Central memory CD8-positive, alpha-beta T cell (primary cell): ENCODE measurements at places on chromosomes 5 and 9.

DNA sequence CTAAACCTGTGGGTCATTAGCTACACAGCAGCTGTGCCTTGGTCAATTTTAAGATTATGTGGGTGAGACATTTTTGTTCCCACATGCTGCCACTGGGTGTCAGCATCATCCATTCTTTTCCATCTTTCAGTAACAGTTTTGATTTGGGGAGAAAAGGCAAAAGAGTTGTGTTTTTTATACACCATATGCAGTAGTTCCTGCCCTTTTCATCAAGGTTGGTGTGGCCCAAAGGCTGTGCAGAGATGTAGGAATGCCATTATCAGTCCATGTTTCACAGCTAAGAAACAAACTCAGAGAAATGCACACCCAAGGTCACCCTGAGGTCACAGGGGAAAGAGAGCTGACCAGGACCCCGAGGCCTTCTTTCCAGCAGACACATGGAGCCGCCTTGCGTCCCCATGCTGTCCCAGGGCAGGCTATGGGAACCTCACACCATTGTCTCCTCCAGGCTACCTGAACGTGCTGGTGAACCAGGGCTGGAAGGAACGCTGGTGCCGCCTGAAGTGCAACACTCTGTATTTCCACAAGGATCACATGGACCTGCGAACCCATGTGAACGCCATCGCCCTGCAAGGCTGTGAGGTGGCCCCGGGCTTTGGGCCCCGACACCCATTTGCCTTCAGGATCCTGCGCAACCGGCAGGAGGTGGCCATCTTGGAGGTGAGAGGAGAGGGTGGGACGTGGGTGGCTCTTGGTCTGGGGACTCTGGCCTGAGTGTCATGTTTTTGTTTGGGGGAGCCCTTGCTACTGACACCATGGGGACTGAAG, 27.8 kb upstream of the GRPEL2 start:
- DNase-seq, result no peak
- H3K4me3 ChIP-seq, result no peak overlapping the region
- H3K27me3 ChIP-seq, result no peaks in the 10 kb centered on the region
- H3K4me1 ChIP-seq, result no peaks in the 10 kb centered on the region
- no peak overlapping the region for H3K27ac ChIP-seq

- H3K27ac ChIP-seq, result no peak overlapping the region
- H3K36me3 ChIP-seq, result no peaks in the 10 kb centered on the region
- DNase-seq, result no peak
- H3K4me3 ChIP-seq, result no peak overlapping the region
These were observed 92.6 kb downstream of the EDIL3 start for GRCh38 chr5:84292000-84292642.

GRCh38 chr5:57311921-57312735, 138.3 kb downstream of the GPBP1 start:
- peaks cover 30% of the 10 kb centered on the region for H3K27me3 ChIP-seq
- H3K27ac ChIP-seq, result no peak overlapping the region
- DNase-seq, result no peak

- H3K4me3 ChIP-seq, result no peak overlapping the region
- no peak overlapping the region for H3K27ac ChIP-seq
- H3K4me1 ChIP-seq, result peaks cover 11% of the 10 kb centered on the region
- no peak for DNase-seq
- H3K27me3 ChIP-seq, result peaks cover 26% of the 10 kb centered on the region
- H3K36me3 ChIP-seq, result peaks cover under 1% of the 10 kb centered on the region
These were observed 41.6 kb upstream of the CD180 start for GRCh38 chr5:67238191-67238590.

GRCh38 chr9:112489039-112489546, 2.5 kb downstream of the KIAA1958 start:
- no peaks in the 10 kb centered on the region for H3K27me3 ChIP-seq
- peaks cover 18% of the 10 kb centered on the region for H3K4me1 ChIP-seq
- H3K27ac ChIP-seq, result no peak overlapping the region
- H3K36me3 ChIP-seq, result peaks cover 6% of the 10 kb centered on the region
- no peak overlapping the region for H3K4me3 ChIP-seq
- no peak for DNase-seq

GRCh38 chr5:107719034-107719606, 48.4 kb upstream of the EFNA5 start:
- no peaks in the 10 kb centered on the region for H3K36me3 ChIP-seq
- DNase-seq, result no peak
- peaks cover 44% of the 10 kb centered on the region for H3K27me3 ChIP-seq
- H3K4me3 ChIP-seq, result no peak overlapping the region
- H3K4me1 ChIP-seq, result no peaks in the 10 kb centered on the region
- H3K27ac ChIP-seq, result no peak overlapping the region

DNA sequence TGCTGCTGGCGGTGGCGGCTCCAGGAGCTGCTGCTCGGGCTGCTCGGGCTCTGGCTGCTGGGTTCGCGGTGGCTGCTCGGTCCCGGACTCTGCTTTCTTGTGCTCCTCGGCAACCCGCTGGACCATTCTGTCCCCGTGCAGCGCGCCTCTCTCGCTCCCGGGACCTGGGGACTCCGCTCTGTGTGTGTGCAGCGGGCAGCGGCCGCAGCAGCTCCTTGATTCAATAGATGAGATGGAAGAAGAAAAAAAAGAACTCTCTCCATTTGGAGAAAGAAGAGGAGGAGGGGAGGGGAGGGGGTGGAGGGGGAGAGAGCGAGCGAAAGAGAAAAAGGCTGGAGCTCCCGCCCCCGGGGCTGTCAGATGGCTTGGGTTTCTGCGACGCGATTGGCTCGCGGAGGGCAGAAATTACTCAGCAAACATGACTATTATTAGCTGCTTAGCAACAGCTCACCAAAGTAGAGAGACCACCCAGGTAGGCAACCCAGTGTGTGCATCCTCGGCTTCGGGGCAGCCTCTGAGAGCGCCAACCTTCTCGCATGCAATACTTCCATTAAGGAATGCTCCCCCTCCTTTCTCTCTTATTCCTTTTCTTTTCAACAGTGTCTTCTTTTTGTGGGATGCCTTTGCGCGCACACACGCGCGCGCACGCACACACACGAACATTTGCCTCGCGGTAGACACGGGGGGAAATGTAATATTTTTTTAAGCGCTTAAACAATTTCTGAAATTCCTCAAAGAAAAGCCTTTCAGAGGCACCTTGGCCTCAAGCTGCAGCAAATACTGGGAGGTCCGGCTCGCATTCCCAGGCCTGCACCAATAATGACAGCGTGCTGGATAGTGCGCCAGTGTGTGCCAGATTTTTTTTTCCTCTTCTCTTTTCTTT, 7.6 kb downstream of the PTCH1 start:
- H3K27me3 ChIP-seq, result no peaks in the 10 kb centered on the region
- DNase-seq, result peak; percentile 49
- peak overlapping the region; percentile 89 for H3K4me3 ChIP-seq
- peaks cover 53% of the 10 kb centered on the region for H3K4me1 ChIP-seq
- peak overlapping the region; percentile 82 for H3K27ac ChIP-seq
- peaks cover 24% of the 10 kb centered on the region for H3K36me3 ChIP-seq

DNA sequence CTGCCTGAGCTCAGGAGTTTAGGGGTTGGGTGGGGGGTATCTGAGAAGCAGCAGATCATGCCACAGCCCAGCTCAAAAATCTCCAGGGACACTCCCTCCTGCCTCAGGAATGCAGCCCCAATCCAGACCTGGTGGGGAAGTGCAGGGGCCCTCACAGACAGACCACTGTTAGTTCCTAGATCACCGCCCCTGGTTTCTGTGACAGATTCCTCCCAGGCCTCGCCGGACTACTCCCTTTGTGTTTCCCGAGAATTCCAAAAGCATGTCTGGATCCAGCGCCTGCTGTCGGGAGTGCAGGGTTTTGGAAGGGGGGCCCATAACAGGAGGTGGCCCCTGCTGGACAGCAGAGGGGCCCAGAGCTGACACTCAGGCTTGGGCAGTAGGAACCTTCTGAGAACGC, 74.5 kb downstream of the CTSL start:
- H3K4me3 ChIP-seq, result no peak overlapping the region
- DNase-seq, result no peak
- no peaks in the 10 kb centered on the region for H3K4me1 ChIP-seq
- no peak overlapping the region for H3K27ac ChIP-seq
- no peaks in the 10 kb centered on the region for H3K36me3 ChIP-seq

DNA sequence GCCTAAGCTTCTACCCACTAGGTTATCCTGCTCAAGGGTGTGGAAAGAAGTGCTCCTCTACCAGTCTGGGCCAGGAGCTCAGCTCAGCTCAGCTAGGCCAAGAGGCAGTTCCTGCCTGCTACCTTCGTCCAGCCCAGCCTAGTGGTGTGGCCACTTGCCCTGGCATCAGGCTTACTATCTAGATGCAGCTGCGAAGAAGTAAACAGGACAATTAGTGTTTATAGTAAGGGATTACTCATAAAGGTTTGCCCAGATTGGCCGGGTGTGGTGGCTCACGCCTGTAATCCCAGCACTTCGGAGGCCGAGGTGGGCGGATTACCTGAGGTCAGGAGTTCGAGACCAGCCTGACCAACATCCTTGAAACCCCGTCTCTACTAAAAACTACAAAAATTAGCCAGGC, 12.8 kb upstream of the SPATA24 start:
- no peaks in the 10 kb centered on the region for H3K27me3 ChIP-seq
- H3K36me3 ChIP-seq, result peaks cover 5% of the 10 kb centered on the region
- no peak for DNase-seq

- peaks cover 1% of the 10 kb centered on the region for H3K36me3 ChIP-seq
- DNase-seq, result no peak
- H3K4me3 ChIP-seq, result no peak overlapping the region
- H3K27me3 ChIP-seq, result peaks cover 53% of the 10 kb centered on the region
- H3K27ac ChIP-seq, result no peak overlapping the region
- peaks cover 5% of the 10 kb centered on the region for H3K4me1 ChIP-seq
These were observed 30.1 kb upstream of the LRRC14B start for GRCh38 chr5:160921-161802.

DNA sequence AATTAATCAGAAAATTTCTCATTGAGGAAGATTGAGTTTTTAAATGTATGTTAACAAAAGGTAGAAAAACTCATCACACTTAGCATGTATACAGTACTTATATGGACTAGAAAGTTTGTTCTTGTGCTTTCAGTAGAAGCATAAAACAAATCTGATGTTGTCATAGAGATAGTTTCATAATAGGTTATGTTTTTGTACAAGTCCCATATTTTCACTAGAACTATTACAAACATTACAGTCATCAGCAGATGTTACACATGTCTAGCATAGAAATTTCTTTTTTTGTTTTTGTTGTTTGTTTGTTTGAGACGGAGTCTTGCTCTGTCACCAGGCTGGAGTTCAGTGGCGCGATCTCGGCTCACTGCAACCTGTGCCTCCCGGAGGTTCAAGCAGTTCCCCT, 131.4 kb downstream of the COMMD10 start:
- DNase-seq, result no peak
- peaks cover under 1% of the 10 kb centered on the region for H3K36me3 ChIP-seq
- no peak overlapping the region for H3K4me3 ChIP-seq
- H3K27me3 ChIP-seq, result no peaks in the 10 kb centered on the region
- no peak overlapping the region for H3K27ac ChIP-seq

DNA sequence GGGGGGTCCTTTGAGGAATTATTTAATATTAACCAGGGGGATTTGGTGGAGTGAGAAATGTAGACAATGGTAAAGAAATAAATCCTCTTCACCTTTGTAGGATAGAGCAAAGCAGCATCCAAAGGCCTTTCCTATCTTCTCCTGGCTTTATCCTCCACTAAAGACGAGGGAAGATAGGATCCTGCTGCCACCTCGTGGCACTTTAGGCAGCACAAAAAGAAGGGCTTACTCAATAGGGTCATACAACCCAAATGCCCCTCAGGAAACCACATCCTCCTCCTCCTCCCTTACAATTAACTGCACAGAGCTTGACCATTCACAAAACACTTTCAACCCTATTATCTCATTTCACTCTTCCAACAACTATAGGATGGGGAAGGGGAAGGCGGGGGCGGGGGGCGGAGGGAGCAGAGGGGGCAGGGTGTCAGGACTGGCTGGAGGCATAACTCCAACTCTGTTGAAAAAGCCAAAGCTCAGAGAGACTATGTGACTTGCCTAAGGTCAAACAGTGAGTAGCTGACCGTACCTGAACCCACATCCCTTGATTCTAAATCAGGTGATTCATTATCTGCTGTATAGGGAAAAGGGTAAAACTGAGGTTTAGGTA, 45.4 kb upstream of the MYOT start:
- H3K4me3 ChIP-seq, result no peak overlapping the region
- H3K27ac ChIP-seq, result no peak overlapping the region
- no peak for DNase-seq
- H3K4me1 ChIP-seq, result no peaks in the 10 kb centered on the region

- peaks cover 64% of the 10 kb centered on the region for H3K4me1 ChIP-seq
- no peak for DNase-seq
- H3K27me3 ChIP-seq, result no peaks in the 10 kb centered on the region
- H3K27ac ChIP-seq, result peak overlapping the region; percentile 69
- peaks cover 30% of the 10 kb centered on the region for H3K36me3 ChIP-seq
- no peak overlapping the region for H3K4me3 ChIP-seq
These were observed 21.4 kb downstream of the KIF2A start for GRCh38 chr5:62327138-62328053.

GRCh38 chr5:132759114-132760048, 12.2 kb downstream of the CCNI2 start:
- no peaks in the 10 kb centered on the region for H3K27me3 ChIP-seq
- H3K4me3 ChIP-seq, result no peak overlapping the region
- no peaks in the 10 kb centered on the region for H3K4me1 ChIP-seq
- H3K36me3 ChIP-seq, result peaks cover 4% of the 10 kb centered on the region

DNA sequence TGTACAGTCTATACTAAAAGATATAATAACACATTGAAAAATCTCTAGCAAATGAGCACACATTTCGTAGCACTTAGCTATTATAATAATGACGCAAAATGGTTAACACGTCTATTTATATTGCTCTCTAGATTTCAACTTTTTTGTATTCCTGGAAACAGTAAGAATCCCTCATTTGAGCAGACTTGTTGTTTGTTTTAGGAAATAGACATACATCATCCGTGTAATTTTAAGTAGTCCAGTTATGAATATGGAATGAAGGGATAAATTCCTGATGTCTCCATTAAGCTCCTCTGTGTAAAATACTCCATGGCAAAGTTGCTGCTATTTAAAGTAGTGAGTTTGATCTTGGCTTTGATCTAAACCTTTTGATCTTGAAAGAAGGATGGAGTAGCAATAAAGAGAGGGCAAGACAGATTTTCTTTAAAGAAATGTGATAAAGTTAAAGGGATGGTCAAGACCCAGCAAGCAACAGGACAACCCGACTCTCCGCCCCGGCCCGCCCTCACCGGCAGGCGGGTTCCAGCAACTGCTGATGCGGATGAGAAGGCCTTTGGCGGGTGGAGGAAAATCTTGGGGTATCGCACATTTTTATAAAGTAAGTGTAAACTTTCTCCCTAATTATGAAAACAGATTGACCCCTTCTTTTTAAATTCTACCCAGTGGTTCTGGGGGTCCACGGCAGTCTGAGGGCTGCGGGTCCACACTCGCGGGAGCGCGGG, 277.4 kb downstream of the AOPEP start:
- H3K4me3 ChIP-seq, result peak overlapping the region; percentile 67
- peaks cover 13% of the 10 kb centered on the region for H3K4me1 ChIP-seq
- H3K27me3 ChIP-seq, result peaks cover 47% of the 10 kb centered on the region
- H3K27ac ChIP-seq, result no peak overlapping the region

- peaks cover 22% of the 10 kb centered on the region for H3K4me1 ChIP-seq
- H3K36me3 ChIP-seq, result peaks cover 3% of the 10 kb centered on the region
- no peak overlapping the region for H3K27ac ChIP-seq
These were observed 129.6 kb downstream of the KCNIP1 start for GRCh38 chr5:170633235-170634081.

- H3K27me3 ChIP-seq, result peaks cover 95% of the 10 kb centered on the region
- H3K27ac ChIP-seq, result no peak overlapping the region
- no peak for DNase-seq
These were observed 50.8 kb downstream of the TSPAN17 start for GRCh38 chr5:176697934-176698538.

GRCh38 chr9:70049236-70049635, 5.6 kb downstream of the MAMDC2 start:
- H3K4me1 ChIP-seq, result peaks cover 10% of the 10 kb centered on the region
- H3K36me3 ChIP-seq, result no peaks in the 10 kb centered on the region
